ENCODE measurements at places on chromosomes 11 and 22.

- DNase-seq: no peak
Observed at GRCh38 chr11:119362741-119363080, 16.2 kb upstream of the MFRP start.

DNA sequence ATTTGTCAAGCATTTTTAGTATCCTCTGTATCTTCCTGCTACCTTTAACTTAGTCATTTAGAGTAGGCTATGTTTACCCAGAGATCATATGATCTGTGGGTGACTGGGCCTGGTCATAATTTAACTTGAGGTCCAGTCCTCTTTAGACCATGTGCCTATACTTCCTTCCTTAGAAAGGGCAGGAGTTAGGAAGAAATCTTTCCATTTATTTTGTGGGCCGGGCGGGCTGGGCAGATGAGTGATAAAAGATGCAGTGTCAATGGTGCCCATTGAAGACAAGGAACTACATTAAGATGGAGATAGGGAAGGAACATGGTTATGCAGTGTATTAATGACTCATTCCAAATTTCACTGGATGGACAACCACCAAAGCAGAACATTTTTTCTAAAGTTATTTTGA, 30.9 kb upstream of the PDE3B start:
- DNase-seq: no peak

DNA sequence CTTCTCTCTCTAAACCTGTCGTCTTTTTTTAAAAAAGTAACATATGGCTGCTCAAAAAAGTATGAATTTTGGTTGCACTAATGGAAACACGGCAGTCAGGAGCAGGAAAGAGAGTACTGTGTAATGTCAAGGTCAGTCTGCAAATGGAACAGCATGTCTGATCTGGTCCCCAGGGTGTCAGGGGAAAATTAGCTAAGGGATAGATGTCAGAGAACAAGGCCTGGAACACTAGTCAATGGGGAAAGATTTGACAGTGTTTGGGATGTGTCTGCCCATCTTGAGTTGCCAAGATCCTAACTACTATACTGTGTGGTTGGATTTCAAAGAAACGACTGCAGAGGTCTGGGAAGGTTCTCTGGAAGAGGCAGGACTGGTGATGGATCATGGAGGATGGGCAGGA, 65.7 kb upstream of the PHOX2A start:
- DNase-seq: no peak

DNA sequence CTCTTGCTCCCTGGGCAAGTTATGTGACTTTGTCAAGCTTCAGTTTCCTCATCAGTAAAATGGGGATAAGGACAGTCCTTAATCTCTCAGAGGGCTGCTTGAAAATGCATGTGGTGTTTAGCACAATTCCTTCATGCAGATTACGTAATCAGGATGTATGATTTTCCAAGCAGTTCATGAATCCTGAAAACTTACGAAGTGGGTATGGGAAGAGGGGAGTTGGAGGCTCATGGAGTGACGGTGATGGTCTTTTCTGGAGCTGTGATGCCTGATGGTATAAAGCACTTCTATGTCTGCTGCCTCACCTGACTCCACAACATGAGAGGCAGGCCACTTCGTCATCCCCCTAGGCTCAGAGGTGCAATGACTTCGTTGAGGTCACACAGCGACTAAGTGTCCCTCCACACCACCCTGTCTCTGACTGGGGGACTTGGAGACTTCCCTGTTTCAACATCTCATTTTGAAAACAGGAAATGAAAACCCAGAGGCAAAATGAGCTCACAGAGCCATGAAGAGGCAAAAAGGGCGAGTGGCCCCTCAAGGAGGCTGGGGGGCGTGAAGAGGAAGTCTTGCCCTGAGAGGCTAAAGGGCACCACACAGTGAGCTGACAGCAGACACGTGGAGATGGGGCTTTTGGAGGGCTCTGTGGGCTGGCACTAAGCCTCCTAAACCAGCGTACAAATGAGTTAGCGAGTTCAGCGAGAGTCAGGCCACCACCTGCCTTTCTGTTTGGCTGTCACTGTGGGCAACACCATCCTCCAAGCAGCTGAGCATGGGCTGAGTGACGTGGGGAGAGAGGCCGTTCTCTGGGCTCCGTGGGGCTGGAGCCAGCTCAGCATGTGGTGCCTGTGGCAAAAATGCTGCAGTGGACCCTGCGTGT, 10.1 kb downstream of the MCM5 start:
- peak; percentile 90 for DNase-seq

- DNase-seq: no peak
Observed at GRCh38 chr11:134592391-134592990, 180.4 kb upstream of the B3GAT1 start.

GRCh38 chr11:89503422-89503821, 12.2 kb upstream of the NOX4 start:
- DNase-seq: no peak

DNA sequence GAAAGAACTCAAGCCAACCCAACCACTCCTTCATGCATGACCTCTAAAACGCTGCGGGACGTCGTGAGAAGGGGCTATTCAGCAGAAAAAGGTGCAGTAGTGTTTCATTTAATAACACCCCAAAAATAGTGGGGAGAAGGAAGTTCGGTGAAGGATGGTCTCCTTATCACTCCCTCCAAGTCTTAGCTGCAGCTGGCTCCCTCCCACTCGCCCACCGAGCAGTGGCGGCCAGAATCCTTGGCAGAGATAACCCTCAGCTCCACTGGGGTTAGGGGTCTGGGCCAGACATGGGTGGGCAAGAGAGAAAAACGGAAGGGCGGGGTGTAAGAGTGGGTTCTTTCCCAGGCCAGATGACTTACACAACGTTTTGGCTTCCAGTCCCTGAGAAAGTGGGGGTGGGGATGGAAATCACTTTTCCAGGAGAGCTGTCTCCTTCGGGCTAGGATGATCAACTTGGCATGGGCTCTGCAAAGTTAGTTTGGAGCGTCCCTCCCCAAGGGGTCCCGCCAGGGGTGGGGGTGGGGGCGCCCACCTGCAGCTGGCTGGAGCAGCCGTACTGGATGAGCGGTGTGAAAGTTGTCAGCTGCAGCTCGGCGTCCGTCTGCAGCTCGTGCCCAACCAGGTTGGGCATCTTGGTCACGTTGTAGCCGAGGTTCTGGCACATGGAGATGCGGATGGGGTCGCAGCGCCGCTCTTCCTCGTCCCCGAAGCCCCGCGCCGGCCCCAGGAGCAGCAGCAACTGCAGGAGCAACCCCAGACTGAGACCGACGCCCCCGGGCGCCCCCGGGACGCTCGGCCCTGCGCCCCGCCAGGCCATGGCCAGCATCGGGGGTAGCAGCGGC, 705 bp downstream of the FZD4 start:
- peak; percentile 7 for DNase-seq

GRCh38 chr11:72655896-72656464, 18.2 kb downstream of the PDE2A start:
- DNase-seq: no peak

DNA sequence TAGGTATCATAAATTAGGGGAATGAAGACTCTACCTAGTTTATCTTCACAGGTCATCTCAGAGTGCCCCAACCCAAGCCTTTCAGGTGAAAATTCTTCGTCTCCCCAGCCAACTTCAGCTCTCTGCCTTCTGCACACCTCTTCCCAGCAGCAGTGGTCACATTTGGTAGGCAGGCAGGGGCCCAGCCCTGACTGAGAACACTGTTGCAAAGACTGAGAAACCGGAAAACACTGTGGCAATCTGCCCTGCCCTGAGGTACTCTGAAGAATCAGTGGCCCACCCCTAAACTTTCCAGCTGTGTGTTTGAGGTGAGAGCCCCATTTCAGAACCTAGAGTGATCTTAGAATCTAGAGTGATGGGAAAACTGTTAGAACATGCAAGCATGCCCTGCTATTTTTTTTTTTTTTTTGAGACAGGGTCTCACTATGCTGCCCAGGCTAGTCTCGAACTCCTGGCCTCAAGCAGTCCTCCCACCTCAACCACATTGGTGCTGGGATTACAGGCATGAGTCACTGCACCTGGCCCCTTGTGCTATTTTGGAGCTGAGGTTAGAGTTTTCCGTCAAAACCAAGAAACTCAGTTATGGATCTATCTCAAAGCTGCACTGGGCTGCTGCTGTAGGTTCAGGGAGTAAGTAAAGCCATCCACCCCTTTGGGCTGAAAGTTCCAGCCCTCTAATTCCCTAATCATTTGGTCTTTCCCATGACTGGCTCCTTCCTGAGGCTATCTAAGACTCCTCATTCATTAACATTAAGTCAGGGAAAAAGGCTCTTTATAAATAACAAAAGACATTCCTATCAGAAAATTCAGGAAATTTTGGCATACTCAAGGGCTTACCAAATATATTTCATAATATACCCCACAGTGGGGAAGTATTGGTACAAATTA, 1.7 kb upstream of the LDHA start:
- DNase-seq: no peak

GRCh38 chr11:35873721-35874120, 70.1 kb upstream of the LDLRAD3 start:
- DNase-seq: no peak

GRCh38 chr22:30650508-30651116, 15.0 kb downstream of the SLC35E4 start:
- DNase-seq: no peak

DNA sequence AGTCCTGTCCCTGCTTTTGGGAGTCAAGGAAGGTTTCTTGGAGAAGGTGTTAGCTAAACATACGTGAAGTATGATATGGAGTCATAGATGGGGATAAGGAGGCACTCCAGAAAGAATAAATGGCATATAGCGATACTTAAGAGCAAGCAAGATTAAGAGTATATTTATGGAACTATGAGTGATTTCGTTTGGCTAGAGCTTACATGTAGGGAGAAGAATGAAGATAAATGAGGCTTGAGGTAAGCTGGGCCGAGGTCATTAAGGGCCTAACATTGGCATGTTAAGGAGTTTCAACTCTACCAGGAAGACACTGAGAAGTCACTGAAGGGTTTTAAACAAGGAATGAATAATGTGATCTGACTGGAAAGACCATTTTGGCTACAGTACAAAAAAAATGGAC, 33.3 kb downstream of the EIF3M start:
- no peak for DNase-seq

DNA sequence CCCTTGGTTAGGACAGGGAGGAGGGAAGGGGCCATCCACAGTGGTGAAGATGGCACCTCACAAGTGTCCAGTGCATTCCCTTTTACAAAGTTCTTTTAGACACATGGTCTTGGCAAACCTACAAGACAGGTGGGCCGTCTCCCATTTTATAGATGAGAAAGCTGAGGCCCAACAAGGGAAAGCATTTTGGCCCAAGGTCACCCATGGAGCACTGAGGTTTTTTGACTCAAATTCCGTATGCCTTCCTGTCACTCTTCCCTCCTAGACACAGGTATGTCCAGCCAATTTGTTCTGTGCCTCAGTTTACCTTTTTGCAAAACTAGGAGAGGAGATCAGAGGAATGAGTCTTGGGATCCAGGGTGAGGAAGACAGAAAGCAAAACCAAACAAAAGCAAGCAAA, 1.2 kb downstream of the C1QTNF4 start:
- DNase-seq: no peak

- DNase-seq: no peak
Observed at GRCh38 chr11:45318516-45318915, 32.4 kb upstream of the SYT13 start.

- DNase-seq: no peak
Observed at GRCh38 chr22:42427167-42427566, 5.0 kb downstream of the NFAM1 start.

GRCh38 chr11:113947994-113948393, 26.9 kb upstream of the HTR3A start:
- peak; percentile 61 for DNase-seq

- no peak for DNase-seq
Observed at GRCh38 chr11:64089915-64090805, 54.4 kb downstream of the FLRT1 start.

- DNase-seq: no peak
Observed at GRCh38 chr11:15278128-15278527, 163.4 kb downstream of the INSC start.

GRCh38 chr11:44237156-44237555, 72.8 kb downstream of the ALX4 start:
- DNase-seq: no peak

All from germinal center (tissue), 1 donor.